ENCODE measurements at places on chromosomes 6 and 20.
A peak's percentile ranks its signal among the peaks of the same experiment; 100 is the strongest.

- no peak for DNase-seq
These were observed 57.0 kb upstream of the BMP6 start for GRCh38 chr6:7668936-7669335.

GRCh38 chr6:15247500-15248450 lies 1.9 kb downstream of the JARID2 start:
- DNase-seq, result peak; percentile 37

GRCh38 chr6:19159089-19159488 lies 678.1 kb upstream of the ID4 start:
- DNase-seq, result no peak

DNA sequence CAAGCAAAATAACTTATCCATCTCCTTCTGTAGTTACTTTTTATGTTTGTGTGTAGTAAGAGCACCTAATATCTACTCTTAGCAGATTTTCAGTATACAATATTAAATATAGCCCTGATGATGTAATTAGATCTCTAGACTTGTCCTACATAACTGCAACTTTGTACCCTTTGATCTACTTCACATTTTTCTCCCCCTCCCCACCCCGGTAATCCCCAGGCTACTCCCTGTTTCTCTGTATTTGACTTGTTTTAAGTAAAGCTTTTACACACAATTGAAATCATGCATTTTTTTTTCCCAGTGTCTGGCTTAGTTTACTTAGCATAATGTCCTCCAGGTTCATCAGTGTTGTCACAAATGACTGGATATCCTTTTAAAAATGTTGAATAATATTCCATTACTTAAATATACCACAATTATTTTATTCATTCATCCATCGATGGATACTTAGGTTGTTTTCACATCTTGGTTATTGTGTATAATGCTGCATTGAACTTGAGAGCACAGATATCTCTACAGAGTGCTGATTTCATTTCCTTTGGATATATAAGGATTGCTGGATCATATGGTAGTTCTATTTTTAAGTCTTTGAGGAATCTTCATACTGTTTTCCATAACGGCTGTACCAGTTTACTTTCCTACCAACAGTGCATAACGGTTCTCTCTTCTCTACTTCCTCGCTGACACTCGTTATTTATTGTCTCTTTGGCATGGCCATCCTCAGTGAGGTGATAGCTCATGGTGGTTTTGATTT lies 212.7 kb downstream of the CDKAL1 start:
- no peak for DNase-seq

GRCh38 chr6:96235927-96236326 lies 220.2 kb downstream of the FUT9 start:
- DNase-seq, result no peak

DNA sequence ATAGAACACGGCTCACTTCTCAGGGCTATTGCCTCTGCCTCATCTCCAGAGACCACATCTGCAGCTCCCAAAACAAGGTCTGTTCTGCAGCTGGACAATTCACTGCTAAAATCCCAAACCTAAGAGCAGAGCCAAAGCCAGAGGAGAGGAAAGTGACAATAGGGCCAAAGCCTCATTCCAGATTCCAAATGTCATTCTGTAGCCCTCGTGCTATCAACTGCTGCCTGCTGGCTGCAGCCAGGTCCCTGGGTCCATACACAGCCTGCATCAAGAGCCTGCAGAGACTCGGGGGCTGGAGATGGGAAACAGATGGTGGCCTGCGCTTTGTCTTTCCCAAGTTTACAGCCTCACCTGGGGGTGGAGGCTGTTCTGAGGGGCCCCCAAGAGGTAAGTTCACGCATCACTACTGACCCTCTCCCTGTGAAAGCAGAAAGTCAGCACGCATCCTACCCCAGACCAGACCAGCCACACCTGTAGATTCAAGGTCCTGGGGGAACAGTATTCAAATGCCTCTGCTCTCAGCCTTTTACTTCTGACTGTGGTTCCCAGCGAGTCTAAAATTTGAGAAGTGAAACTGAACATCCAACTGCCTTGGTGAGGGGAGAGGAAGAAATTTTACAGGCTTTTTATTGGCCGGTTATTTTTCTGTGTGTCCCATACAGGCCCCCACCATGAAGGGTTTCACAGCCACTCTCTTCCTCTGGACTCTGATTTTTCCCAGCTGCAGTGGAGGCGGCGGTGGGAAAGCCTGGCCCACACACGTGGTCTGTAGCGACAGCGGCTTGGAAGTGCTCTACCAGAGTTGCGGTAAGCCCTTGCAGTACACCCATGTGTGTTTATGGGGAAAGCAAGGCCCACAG lies at the start of gene LY86:
Gene LY86 (plus strand): TSS at position 657 of the 860 bp plus-strand sequence. CDS start 15 bp downstream, at position 672.
- DNase-seq, result no peak

DNA sequence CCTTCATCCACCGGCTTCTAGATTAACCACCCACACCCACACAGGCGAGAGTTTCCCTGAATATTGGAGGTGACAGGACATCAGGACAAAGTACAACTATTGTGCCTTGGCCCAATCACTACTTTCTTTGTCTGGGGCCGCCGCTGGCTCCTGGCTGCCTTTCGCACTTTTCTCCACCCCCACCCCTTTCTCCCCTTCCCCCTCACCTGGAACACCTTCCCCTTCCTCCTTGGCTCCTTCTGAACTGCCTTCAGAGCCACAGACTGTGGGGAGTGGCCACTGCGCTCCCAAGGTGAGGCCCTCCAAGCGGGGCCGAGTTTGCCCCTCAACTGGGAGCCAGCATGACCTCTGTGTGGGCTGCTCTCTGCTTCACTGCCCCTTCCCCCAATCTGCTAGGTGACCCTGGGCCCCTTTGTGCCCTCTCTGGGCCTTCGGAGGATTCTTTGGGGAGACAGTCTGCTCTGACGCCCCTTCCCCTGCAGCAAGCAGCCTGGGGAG lies 3.0 kb upstream of the VEGFA start:
- DNase-seq, result no peak

DNA sequence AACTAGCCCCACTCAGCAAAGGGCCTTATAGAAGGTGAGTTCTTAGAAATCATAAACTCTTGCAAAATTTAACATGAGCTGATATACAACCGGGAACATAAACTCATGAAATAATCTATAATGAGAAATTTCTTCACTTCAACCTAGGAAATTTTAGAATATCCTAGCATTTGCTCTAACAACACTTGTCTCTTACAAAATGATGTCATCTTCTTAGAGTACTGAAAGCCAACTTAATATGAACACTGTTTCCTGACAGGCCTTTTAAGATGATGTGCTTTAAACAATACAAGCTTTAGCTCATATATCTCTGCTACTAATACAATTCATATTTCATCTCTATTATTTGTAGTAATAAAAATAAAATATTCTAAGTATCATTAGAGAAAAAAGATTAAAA lies 932 bp downstream of the PACRG start:
- no peak for DNase-seq

GRCh38 chr6:11492464-11493290 lies 44.9 kb upstream of the TMEM170B start:
- DNase-seq, result no peak

GRCh38 chr6:43702534-43703440 lies 15.2 kb upstream of the MRPS18A start:
- DNase-seq, result no peak

DNA sequence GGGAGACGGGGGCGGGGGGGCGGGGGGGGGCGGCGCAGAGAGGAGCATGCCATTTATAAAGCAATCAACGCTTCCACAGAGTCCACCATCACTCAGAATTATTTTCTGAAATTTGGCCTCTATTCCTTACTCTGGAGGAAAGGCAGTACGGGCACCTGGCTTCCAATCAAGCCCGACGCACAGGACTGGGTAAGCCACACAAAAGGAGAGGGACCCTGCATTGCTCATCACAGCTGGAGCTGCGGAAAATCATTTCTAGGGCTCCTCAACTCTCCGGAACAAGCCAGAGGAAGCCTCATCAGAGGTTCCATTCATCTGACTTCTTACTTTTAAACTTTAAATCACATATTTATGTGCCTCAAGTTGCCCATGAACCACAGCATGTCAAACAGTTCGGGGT lies 55.9 kb downstream of the TTI1 start:
- DNase-seq, result no peak

DNA sequence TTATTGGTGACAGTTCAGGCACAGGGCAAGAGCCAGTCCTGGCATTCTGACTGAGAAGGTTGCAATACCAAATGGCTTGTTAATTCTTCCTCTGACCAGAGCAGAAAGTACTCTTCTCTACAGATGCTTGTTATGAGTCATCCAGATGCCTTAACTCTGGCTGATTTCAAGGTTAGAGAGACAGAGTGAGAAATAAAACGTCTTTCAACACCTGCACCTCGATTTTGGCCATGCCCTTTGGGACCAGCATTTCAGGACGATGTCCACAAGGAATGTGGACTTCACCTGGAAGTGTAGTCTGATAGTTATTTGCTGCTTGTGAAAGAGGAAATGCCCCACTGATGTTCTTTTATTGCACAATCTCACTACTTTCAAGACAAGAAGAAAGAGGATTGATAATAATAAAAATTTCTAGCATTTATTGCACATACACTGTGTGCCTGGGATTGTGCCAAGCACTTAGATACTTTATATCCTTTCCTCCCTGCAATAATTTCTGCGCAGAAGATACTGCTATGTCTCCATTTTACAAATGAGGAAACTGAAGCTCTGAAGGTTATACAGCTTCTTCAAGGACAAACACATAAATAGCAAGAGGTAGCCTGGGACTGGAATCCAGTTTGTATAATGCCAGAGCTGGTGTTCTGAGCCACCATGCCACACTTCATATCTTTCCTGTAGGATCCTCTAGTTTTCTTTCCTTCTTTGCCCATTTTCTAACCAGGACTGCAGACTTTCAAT lies 33.5 kb upstream of the MCM3 start:
- no peak for DNase-seq

- no peak for DNase-seq
These were observed 35.9 kb downstream of the MOXD1 start for GRCh38 chr6:132365281-132365907.

GRCh38 chr6:144012534-144012933 lies 4.5 kb upstream of the PLAGL1 start:
- DNase-seq, result no peak

DNA sequence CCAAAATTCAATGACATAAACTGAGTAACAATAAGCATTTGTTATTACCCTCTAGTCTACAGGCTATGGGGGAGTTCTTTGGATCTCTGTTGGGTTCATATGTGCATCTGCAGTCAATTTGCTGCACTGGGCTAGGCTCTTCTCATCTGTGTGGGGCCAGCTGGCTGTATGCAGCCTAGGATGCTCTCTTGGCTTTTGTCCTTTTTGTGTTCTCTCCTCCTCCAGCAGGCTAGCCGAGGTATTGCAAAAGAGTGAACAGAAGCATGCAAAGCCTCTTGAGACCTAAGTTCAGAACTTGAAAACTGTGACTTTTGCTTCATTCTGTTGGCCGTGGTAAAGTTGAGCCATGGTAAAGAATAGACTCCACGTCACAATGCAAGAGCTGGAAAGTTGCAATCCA lies 62.8 kb upstream of the FOXO3 start:
- no peak for DNase-seq

DNA sequence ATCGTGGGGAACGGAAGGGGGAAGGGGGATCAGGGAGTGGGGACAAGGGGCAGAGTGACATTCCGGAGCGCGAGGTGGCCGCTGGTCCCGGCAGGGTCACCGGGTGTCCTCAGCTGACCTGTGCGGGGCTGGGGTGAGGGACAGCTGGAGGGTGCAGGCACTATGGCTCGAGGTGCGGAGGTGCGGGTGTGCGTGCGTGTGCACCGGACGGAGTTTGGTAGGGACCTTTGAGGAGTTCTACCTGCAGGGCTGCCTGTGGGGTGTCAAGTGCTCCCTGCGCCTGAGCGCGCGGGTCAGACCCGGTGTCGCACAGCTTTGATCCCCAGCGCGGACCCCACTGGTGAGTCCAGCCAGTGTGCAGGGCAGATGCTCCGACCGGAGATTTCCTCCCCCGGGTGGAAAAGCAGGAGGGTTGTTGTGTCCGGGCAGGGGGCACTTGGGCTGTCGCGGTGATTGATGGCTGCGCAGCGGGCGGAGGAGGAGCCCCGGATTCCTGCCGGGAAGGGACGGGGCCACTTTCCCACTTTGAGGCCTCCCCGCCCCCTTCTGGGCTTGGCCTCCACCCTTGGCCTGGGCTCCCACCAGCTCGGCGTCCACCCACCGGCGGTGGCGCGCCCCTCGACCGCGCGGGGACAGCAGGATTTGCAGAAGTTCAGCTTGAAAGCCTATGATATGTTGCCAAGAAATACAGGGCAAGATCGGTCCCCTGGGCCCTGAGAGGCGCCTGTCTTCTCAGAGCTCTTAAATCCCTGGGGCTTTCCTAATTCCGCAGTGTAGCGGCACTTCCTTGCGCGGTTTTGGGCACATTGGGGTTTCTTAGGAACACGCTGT lies 658 bp downstream of the RIN2 start:
- no peak for DNase-seq

- DNase-seq, result no peak
These were observed 138.3 kb upstream of the CDYL start for GRCh38 chr6:4637691-4638433.

GRCh38 chr20:53582251-53582570 lies 11.4 kb downstream of the ZNF217 start:
- DNase-seq, result no peak

DNA sequence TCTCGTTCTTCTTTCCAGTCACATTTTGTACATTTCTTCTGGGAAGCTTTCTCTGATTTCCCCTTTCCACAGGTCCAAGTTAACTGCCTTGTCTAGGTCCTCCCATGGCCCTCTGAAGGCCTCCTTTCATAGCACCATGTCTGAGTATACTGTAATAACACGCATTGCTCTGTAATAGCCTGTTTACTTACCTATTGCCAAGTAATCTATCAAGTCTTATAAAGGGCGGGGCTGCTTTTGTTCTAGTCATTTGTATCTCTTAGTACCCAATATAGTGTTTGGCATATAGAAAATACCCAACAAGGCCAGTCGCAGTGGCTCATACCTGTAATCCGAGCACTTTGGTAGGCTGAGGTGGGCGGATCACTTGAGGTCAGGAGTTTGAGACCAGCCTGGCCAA lies 17.9 kb downstream of the PTPN1 start:
- DNase-seq, result no peak

GRCh38 chr6:116027801-116028200 lies 32.9 kb downstream of the FRK start:
- no peak for DNase-seq

- DNase-seq, result no peak
These were observed 6.4 kb downstream of the SCAND1 start for GRCh38 chr20:35947907-35948306.

GRCh38 chr20:3374296-3374695 lies 33.2 kb downstream of the DNAAF9 start:
- DNase-seq, result no peak

GRCh38 chr6:161750686-161751085 lies 476.8 kb upstream of the AGPAT4 start:
- no peak for DNase-seq

DNA sequence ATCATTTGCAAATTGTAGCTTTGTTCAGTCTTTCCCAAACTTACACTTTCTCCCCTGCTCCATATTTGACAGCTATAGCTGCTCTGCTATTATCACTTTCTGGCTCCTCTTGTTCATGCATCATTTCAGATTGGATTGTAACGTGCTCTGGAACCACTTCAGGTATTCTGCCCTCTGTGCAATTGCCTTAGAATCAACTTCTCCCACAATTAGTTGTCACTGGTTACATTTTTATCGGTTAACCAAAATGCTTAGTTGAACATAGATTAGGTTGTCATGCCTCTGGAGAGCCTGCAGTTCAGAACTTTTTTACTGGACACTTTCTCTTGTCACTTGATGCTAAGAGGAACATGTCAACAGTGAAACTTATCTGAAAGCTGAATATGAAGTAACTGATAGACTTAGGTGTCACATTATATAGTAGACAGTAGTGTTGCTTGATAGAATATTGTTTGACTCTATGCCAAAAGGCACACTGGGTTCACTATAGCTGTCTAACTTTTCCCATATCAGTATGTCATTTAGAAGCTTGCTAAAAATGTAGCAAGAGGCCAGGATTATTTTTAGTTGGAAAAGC lies 127.7 kb upstream of the PTPRK start:
- no peak for DNase-seq

- no peak for DNase-seq
These were observed 104.0 kb upstream of the CARMIL1 start for GRCh38 chr6:25175196-25175595.

All from stimulated activated CD8-positive, alpha-beta memory T cell treated with anti-CD3 and anti-CD28 coated beads, Interleukin-15, amount 100 ng/mL, for 24 hours (primary cell).